ENCODE measurements at places on chromosomes 7 and 10. TPM values are rescaled to one million over a fixed set of nuclear protein-coding genes. Genes with fewer than 3 reads are reported as not detected.

- H3K27ac ChIP-seq: no peak overlapping the region
- no peak for DNase-seq
- no peaks in the 10 kb centered on the region for H3K4me1 ChIP-seq
- H3K27me3 ChIP-seq: no peaks in the 10 kb centered on the region
- no peak overlapping the region for H3K4me3 ChIP-seq
These were observed 6.4 kb upstream of the CYP3A4 start for GRCh38 chr7:99790407-99790806.

GRCh38 chr7:137036768-137037167 lies 168.3 kb downstream of the CHRM2 start:
- H3K4me3 ChIP-seq: no peak overlapping the region
- no peaks in the 10 kb centered on the region for H3K27me3 ChIP-seq
- H3K27ac ChIP-seq: no peak overlapping the region

- H3K4me3 ChIP-seq: no peak overlapping the region
- no peaks in the 10 kb centered on the region for H3K36me3 ChIP-seq
- H3K4me1 ChIP-seq: peaks cover 3% of the 10 kb centered on the region
- H3K27ac ChIP-seq: no peak overlapping the region
These were observed 128.9 kb downstream of the MTPAP start for GRCh38 chr10:30219971-30220751.

DNA sequence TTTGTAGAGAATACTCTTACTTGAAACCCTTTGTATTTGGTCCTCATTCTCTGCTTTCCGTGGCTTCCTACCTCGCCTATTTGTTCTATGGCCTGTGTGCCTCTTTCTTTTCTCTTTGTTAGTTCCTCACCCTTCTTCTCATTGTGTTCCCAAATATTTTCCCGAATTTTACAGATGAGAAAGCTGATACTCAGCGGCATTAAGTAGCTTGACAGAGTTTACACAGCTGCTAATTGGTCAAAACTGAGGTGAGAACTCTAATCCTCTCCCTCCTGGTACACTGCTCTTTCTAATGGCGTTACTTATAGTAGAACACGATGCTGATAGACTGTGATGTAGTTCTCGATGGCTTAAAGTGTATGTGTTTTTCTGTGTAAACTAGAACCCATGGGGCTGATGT lies 80.7 kb upstream of the HDAC9 start:
- H3K27me3 ChIP-seq: no peaks in the 10 kb centered on the region
- peak overlapping the region; percentile 1 for H3K4me3 ChIP-seq
- peaks cover 15% of the 10 kb centered on the region for H3K4me1 ChIP-seq

DNA sequence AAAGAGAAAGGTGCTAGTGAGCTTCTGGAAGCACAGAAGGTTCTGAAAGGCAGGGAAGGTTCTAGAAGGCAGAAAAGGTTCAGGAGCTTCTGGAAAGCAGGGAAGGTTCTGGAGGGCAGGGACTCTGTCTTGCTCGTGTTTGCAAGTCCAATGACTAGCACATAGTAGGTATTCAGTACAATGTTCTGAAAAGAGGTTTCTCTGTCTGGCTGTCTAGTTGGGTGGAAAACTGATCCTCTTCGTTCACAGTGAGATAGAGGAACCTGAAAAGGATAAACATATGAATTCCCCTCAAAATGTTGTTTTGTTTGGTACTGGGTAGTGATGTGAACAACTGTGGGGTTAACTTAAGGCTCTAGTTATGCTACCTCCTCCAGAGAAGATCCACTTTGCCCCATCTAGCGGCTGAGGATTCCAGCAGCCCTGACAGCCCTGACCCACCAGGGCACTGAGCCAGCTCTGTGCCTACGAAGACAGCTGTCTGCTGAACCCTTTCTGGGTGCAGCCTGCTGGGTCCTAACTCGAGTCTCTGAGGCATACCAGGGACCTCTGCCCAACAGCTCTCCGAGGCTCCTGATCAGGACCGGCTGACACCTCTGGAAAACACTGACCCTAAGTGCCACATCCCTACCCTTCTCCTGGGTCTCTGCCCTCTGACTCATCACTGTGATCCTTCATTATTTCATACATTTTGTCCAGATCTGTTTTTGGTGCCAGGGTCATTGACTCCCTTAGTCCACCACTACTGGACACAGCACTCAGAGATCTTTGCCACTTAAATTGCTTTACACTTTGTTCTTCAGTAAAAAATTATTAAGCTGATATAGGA lies 15.4 kb downstream of the PTPRN2 start:
- H3K4me3 ChIP-seq: no peak overlapping the region
- no peaks in the 10 kb centered on the region for H3K4me1 ChIP-seq

DNA sequence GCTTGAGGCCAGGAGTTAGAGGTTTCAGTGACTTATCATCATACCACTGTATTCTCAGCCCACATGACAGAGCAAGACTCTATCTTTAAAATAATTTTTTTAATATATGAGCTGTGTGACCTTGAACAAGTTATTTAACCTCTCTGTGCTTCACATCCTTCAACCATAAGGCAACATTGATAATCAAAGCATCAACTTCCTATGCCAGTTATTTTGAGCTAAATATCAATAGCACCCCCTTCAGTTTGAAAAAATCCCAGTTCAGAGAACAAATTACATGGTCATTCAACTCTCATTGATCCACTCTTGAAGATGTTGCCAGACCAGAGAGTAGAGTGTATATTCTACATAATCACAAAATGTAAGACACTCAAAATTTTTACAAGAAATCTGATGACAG lies 53.0 kb downstream of the ASNS start:
- H3K4me1 ChIP-seq: no peaks in the 10 kb centered on the region
- no peaks in the 10 kb centered on the region for H3K36me3 ChIP-seq
- no peaks in the 10 kb centered on the region for H3K27me3 ChIP-seq
- DNase-seq: peak; percentile 6
- H3K4me3 ChIP-seq: no peak overlapping the region

- H3K4me3 ChIP-seq: no peak overlapping the region
- no peaks in the 10 kb centered on the region for H3K27me3 ChIP-seq
- no peak for DNase-seq
- H3K27ac ChIP-seq: no peak overlapping the region
These were observed 42.7 kb downstream of the SPDYE5 start for GRCh38 chr7:75534727-75535307.

GRB10 gene
- total RNA-seq: 33.9 TPM

GRCh38 chr10:103668351-103669242 lies 175.1 kb downstream of the NEURL1 start:
- peaks cover 16% of the 10 kb centered on the region for H3K4me1 ChIP-seq
- no peak overlapping the region for H3K27ac ChIP-seq
- peak; percentile 45 for DNase-seq
- no peaks in the 10 kb centered on the region for H3K27me3 ChIP-seq

DNA sequence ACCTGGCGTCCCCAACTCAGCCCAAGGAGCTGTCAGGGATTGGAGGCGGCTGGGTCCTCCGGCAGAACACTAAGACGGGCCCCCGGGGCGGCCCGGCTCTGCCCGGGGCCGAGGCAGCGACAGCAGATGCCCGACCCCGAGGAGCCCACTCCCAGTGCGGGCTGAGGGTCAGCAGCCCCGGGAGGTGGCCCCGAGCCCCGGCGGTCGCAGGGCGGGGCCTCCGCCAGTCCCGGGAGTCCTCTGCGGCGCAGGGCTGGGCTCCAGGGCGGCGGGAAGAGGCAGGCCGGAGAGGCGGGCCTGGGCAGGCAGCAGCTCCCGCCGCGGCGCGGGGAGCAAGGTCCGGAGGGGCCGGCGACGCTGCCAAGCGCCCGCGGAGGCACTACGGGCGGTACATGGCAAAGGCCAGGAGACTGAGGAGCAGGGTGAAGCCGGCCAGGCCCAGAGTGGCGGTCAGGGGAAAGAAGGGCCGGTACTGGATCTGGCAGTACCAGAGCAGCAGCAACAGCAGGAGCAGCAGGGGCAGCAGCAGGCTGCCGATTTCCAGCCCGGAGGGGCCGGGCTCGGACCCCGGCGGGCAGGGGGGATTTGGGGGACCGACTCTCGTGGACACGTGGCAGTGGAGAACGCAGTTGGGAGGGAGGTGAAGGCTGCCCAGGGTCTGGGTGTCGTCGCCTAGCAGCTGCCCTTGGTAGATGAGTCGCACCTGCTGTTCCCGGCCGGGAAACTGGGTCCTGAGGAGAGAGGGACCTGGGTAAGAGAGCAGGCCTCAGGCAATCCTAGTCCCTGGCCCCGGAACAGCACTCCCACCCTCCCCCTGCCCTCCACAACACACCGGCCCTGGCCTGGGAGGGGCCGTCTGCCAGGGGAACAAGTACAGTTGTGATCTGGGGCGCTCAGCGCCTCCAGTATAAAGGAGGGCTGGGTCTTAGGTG lies 827 bp upstream of the FASTK start:
- H3K4me1 ChIP-seq: peaks cover 38% of the 10 kb centered on the region
- no peaks in the 10 kb centered on the region for H3K36me3 ChIP-seq
- peak overlapping the region; percentile 96 for H3K4me3 ChIP-seq
- DNase-seq: peak; percentile 58

PWWP2B gene
- 0.34 TPM for total RNA-seq

DNA sequence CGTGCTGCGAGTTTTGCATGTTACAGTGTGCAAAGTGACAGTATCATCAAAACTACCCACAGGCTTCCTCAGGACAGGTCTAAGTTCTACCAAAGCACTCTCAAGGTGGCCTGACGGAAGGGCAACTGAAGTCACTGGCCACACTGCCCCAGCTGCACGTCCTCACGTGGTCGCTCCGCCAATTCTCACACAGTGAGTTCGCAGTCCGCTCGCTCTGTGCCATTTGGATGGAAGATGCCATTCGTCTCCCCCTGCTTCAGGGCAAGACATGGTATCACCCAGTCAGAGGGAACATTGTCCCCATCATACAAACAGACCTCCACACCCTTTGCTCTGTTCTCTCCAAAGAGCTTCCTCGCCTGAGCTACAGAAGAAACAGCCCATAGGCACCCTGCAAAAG lies 109.6 kb upstream of the COBL start:
- no peaks in the 10 kb centered on the region for H3K27me3 ChIP-seq
- no peak for DNase-seq
- no peak overlapping the region for H3K4me3 ChIP-seq
- H3K36me3 ChIP-seq: no peaks in the 10 kb centered on the region
- no peak overlapping the region for H3K27ac ChIP-seq
- H3K4me1 ChIP-seq: no peaks in the 10 kb centered on the region

GRCh38 chr7:143126146-143126545 lies 5.7 kb upstream of the PIP start:
- H3K27me3 ChIP-seq: no peaks in the 10 kb centered on the region
- H3K36me3 ChIP-seq: no peaks in the 10 kb centered on the region
- H3K27ac ChIP-seq: no peak overlapping the region
- H3K4me3 ChIP-seq: no peak overlapping the region
- H3K4me1 ChIP-seq: peaks cover 10% of the 10 kb centered on the region
- no peak for DNase-seq

DNA sequence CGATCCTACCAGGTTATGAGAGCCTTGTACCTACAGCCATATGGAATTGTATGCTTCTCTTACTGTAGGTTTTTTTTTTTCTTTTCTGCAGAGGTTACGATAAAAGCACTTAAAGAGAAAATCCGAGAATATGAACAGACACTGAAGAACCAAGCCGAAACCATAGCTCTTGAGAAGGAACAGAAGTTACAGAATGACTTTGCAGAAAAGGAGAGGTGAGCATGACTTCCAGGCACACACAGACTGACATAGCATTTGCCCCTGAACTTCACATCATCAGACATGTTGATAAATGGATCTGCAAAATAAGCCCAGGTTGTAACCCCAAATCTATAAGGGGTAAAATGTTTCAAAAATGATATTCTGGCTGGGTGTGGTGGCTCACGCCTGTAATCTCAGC lies 182.4 kb upstream of the SH2B2 start:
- no peak overlapping the region for H3K27ac ChIP-seq
- DNase-seq: no peak
- no peak overlapping the region for H3K4me3 ChIP-seq

SP4 gene
- total RNA-seq: 49.0 TPM

DNA sequence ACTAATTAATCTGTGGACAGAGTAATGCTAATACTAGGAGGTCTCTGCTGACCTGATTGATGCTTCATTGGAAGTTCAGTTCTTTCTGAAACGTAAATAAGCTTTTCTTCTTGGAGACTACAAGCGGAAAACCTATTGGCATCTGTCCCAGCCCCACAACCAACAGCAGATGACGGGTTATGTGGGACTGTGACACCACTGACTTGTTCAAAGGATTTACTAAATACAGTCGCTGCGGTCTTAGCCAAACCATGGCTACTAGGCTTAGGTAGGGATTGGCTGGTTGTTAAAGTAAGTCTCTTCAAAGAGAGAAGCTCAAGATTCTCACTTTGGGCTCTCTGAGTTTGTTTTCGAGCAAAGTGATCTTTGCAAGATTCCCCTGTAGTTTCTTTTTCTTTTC lies 68.3 kb downstream of the HYCC1 start:
- no peak overlapping the region for H3K4me3 ChIP-seq
- H3K27ac ChIP-seq: no peak overlapping the region

DNA sequence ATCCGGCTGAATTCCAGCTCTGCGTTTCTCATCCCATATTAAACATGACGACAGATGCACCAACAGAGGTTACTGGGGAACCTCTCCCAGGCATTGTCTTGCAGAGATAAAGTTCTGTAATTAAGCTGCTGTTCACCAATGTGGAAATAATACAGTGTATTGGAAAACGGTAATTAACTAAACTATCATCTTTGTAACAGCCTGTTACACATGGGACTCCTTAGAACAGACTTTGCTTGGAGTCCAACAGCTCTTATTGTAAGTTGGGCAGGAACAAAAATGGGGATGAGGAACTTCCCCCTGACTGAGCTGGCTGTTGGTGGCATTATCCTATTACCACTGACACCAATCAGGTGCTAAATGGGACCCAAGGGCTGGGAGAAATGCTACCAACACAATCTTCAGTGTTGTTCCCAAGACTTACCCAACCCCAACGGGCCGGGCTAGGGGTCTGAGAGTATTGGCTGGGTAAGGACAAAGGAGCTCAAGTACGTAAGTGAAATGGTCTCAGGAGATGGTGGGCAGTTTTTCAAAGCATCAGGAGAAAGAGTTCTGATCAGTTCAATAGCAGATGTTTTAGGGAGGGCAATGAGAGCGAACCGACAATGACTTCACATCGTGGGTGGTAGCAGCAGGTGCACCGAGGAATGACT lies 759.4 kb downstream of the GRID1 start:
- H3K4me3 ChIP-seq: no peak overlapping the region
- no peak overlapping the region for H3K27ac ChIP-seq
- no peaks in the 10 kb centered on the region for H3K36me3 ChIP-seq
- DNase-seq: no peak
- no peaks in the 10 kb centered on the region for H3K4me1 ChIP-seq

MNX1 gene
- not detected for total RNA-seq

GRCh38 chr10:55232553-55232952 lies 431.5 kb upstream of the PCDH15 start:
- no peaks in the 10 kb centered on the region for H3K4me1 ChIP-seq
- H3K27ac ChIP-seq: no peak overlapping the region

OLAH gene
- total RNA-seq: not detected

GRCh38 chr7:36613031-36613614 lies 111.2 kb downstream of the AOAH start:
- no peaks in the 10 kb centered on the region for H3K27me3 ChIP-seq
- H3K36me3 ChIP-seq: no peaks in the 10 kb centered on the region
- no peak overlapping the region for H3K4me3 ChIP-seq
- H3K27ac ChIP-seq: no peak overlapping the region
- DNase-seq: no peak
- peaks cover 33% of the 10 kb centered on the region for H3K4me1 ChIP-seq

Data from neural progenitor cell (in vitro differentiated cells).